ENCODE measurements at places on chromosomes 2 and 18. TPM values are rescaled to one million over a fixed set of nuclear protein-coding genes. Genes with fewer than 3 reads are reported as not detected.

The STPG4 gene
- 0.90 TPM for total RNA-seq

The TMEM37 gene
- total RNA-seq, result not detected

GRCh38 chr2:236970656-236971010, 115.1 kb upstream of the COPS8 start:
- no peaks in the 10 kb centered on the region for H3K4me1 ChIP-seq
- no peak overlapping the region for H3K4me3 ChIP-seq
- no peaks in the 10 kb centered on the region for H3K27me3 ChIP-seq
- H3K27ac ChIP-seq, result no peak overlapping the region
- DNase-seq, result no peak
- no peaks in the 10 kb centered on the region for H3K36me3 ChIP-seq

The ABCG8 gene
- total RNA-seq, result not detected

The ING5 gene
- total RNA-seq, result 82.9 TPM

DNA sequence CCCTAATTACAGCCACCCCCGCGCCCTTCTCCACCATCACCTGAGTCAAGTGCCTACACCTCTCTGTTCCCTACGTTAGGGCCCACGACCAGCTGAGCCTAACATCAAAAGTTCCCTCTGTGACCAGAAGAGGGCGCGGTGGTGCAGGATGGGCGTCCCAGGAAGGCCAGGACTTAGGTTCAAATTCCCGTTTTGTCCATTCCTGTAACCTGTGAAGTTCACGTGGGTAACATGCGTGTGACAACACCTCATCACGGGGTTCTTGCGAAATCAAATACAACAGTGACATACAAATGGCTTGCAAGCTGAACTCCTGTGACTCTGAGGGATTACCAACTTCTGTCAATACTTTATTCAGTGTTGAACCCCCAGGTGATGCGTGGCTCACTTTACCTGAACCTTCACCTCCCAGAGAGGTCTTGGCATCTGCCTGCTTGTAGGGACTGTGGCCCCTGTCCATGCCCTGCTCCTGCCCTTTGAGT, 207.9 kb downstream of the ARL4C start:
- no peak overlapping the region for H3K27ac ChIP-seq
- peak; percentile 77 for DNase-seq
- no peak overlapping the region for H3K4me3 ChIP-seq
- no peaks in the 10 kb centered on the region for H3K36me3 ChIP-seq
- no peaks in the 10 kb centered on the region for H3K27me3 ChIP-seq

The CCDC195 gene
- total RNA-seq, result not detected

Measured in B cell (primary cell).